ENCODE measurements at places on chromosomes 2 and 18.

GRCh38 chr2:202290316-202290715, 24.8 kb downstream of the NOP58 start:
- no peak for DNase-seq

GRCh38 chr2:17519486-17519885, 1.2 kb upstream of the RAD51AP2 start:
- DNase-seq: no peak

DNA sequence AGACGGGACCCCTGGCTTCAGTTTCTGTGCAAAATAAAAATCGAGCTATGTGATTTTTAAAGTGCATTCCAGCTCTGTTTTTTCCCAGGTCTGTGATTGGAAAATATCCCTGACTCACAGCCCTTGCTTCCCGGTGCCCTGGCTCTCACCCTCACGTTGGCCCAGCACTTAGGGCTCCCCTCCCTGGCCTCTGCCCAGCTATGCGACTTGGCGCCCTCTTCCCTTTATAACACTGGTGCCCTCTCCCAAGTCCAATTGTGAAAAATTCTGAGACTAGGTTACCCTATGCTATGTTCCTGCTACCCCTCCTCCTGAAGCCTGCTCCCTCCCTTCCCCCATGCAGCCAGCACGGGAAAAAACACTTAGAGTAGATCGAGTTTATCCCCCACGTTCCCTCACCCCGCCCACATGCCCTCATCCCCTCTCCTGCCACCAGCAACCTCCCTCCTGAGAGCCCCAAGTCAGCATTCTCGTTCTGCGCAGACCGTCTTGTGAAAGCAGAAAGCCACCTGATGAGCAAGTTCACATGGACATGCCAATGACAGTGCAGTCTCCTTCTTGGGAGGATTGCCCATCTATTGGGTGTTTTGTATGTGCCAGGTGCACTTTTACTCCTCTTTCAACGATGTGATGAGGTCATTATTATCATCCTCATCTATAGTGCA, 228.8 kb downstream of the VAPA start:
- no peak for DNase-seq

- no peak for DNase-seq
Measured at GRCh38 chr18:68796936-68797690, 767 bp upstream of the CCDC102B start.

DNA sequence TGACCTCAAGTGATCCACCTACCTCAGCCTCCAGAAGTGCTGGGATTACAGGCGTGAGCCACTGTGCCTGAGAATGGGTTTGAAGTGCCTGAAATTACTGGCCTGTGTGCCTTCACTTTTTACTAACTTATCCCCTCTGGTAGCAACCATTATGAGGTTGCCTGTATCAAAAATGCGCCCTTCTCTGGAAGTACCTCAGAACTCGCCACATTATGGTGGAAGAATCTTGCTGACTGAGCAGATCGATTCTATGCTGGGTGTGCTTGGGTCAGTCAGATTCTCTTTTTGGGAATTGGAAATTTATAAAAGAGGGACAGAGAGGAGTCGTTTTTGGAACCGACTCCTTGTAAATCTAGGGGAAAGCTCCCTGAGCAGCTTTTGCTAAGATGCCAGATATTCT, 8.2 kb downstream of the LHCGR start:
- no peak for DNase-seq

DNA sequence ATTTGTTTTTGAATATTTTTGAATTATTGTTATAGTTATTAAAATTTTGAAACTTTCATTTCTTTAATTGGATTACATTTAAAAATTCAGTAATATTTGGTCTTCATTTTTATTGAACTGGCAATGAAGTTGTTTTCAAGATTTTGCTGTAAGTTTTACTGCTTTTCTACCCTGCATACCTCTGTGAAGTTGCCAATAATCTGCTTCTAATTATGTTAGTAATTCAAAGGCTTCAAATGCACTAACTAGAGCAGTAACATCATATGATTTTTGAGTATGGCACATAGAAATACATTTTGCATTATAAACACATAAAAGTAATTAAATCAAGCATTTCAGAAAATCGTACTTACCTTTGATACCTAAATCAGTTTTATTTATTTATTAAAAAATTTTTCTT, 40.3 kb upstream of the FAM171B start:
- DNase-seq: no peak

- DNase-seq: no peak
Measured at GRCh38 chr2:181684454-181685149, 4.3 kb upstream of the NEUROD1 start.

- DNase-seq: no peak
Measured at GRCh38 chr18:26971409-26971808, 105.9 kb upstream of the AQP4 start.

GRCh38 chr2:57798346-57798745, 248.3 kb upstream of the VRK2 start:
- DNase-seq: no peak

- DNase-seq: no peak
Measured at GRCh38 chr18:23951206-23951605, 63.3 kb upstream of the TTC39C start.

- no peak for DNase-seq
Measured at GRCh38 chr2:215712871-215713790, 277.3 kb upstream of the FN1 start.

- no peak for DNase-seq
Measured at GRCh38 chr2:9738535-9739496, 104.5 kb upstream of the TAF1B start.

- DNase-seq: no peak
Measured at GRCh38 chr2:236338495-236339184, 74.4 kb upstream of the ASB18 start.

DNA sequence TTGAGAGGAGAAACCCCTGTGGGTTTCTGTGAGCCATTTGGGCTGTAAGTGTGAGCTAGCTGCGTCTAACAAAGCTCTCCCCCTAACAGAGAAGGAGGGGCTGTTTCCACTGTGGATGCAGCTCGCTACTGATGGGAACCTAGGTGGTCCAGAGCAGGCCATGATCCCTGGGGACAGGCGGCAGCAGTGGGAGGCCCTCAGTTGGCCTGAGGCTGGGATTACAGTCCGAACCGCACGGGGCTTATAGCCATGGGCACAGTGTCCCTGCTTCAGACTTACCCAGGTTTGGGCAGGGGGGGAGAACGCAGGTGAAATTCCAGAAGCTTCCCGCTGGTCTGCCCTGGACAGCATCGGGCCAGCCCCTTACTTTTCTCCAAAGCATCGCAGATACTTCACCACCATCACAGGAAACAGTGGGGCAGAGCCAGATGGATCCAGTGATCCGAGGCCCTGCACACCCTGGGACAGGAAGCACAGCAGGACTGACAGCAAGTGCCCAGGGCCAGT, 139.4 kb downstream of the SEPTIN10 start:
- no peak for DNase-seq

GRCh38 chr2:145827235-145827634, 1307.3 kb upstream of the ZEB2 start:
- no peak for DNase-seq

- DNase-seq: no peak
Measured at GRCh38 chr2:123953846-123954245, 71.2 kb upstream of the CNTNAP5 start.

- DNase-seq: no peak
Measured at GRCh38 chr2:75523313-75524275, 37.1 kb downstream of the EVA1A start.

DNA sequence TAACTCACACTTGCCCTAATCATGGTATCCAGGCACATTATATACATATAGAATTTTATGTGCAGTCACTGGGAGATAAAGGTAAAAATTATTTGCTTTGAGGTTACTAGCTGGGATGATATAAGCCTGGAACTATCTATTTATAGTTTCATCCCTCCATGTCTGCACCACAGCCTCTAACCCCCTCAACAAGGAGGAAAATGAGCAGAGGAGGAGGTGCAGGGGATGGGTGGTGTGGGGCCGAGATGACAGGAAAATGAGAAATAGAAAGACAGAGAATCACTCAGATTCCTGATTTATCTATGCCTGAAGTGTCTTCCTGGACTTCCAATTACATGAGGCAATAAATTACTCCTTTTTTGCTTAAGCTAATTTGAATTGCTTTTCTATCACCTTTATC, 145.2 kb downstream of the PIK3C3 start:
- DNase-seq: no peak

DNA sequence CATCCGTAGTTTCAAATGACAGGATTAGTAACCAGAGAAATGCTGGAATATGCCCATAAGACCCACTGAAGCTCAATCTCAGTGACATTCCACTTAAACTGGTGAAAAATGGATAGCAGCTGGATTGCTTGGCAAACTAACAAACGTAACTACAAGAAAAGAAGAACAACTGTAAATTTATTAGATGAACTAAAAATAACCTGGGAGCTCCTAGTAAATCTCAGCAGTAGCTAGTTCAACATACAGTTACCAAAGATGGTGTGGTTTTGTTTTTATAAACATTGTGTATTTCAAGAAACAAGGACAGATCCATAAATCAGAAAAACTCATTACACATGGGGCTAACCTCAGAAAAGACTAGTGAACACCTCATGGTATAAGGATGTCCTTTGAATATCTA, 531.9 kb downstream of the XIRP2 start:
- DNase-seq: no peak

- DNase-seq: no peak
Measured at GRCh38 chr2:191947235-191947634, 100.3 kb upstream of the CAVIN2 start.

- no peak for DNase-seq
Measured at GRCh38 chr2:14952400-14952963, 320.0 kb downstream of the LRATD1 start.

GRCh38 chr2:142174176-142174575, 43.4 kb upstream of the LRP1B start:
- no peak for DNase-seq

- DNase-seq: no peak
Measured at GRCh38 chr2:106168657-106169056, 25.4 kb downstream of the UXS1 start.

- no peak for DNase-seq
Measured at GRCh38 chr18:79732721-79733025, 53.1 kb downstream of the CTDP1 start.

- DNase-seq: no peak
Measured at GRCh38 chr2:121400201-121400600, 115.2 kb upstream of the TFCP2L1 start.

DNA sequence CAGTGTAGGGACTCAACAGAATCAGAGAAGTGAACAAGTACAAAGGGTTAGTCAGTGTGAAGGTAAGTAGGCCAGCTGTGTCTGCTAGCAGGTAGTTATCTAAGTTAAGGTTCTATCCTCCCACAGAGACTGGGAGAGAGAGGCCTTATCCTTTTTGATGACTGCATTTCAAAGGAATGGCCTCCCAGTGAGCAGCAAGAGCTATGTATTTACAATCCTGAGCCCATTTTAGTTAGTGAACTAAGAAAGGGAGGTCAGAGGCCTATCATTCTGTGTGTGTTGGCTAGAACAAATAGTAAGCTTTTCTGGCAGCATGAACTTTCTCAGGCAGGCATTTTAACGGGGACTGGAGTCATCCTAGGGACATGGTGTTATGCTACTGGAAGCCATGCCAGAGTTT, 182.9 kb downstream of the VWC2L start:
- DNase-seq: no peak

DNA sequence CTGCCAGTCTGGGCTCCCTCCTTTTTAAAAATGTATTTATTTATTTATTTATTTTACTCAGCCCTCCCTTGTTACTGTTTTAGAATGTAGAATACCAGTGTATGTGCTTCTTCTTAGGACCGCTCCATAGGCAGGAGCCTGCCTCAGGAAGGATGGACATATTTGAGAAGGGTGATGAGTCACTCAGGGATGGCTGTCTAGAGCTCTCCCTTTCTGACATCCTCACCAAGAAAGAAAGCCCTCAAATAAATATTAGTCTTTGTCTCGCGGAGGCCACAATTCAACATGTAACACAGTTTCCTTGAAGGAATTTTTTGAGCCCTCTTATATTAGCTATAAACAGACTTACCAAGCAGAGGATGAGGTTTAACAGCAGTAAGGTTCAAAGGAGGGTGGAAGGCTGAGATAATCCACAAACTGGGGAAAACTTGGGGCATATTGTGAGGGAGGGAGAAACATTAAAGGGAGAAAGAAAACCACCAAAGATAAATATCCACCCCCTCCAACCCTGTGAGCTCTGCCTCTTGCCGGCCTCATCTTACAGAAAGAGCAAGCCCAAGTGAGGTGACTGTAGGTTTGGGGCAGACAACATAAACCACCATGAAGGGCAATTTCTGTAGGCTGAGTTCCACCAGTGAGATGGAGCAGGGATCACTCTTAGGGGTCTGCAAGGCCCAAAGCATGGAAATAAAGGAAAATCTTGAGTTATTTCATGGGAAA, 163.4 kb downstream of the LRRTM1 start:
- no peak for DNase-seq

DNA sequence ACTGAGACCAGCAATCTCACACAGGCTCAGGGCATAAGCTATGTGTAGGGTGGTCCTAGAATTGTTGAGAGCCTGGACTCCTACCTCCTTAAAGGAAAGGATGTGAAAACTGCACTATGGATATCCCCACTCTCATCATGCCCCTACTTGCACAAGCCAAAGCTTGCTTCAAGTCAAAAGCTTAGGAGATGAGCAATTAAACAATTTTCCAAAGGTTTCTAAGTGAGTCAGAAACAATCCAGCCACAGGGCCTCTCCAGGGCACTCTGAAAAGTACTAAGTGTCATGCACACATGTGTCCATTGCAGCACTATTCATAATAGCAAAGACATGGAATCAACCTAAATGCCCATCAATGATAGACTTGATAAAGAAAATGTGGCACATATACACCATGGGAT, 215.4 kb downstream of the AFF3 start:
- DNase-seq: no peak

- no peak for DNase-seq
Measured at GRCh38 chr2:59449274-59449673, 1104.2 kb downstream of the BCL11A start.

DNA sequence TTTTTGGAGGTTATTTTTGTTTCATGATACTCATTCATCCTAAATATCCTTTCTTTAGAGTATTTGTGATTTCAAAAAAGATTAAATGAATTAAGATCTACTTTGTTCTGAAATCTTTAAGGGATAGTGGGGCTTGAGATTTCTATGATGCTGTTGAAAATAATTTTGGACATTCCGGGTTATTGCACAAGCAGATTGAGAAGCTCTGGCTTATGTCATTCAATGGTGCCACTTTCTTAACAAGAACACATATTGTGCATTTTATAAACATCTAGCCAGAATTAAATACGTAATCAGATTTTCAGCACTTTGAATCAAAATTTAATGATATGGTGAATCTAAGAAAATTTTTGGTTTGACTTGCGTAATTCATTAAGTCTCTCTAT, 207.7 kb upstream of the COL3A1 start:
- DNase-seq: no peak

GRCh38 chr2:233988581-233988980, 61.9 kb upstream of the SPP2 start:
- DNase-seq: no peak

Measured in effector CD4-positive, alpha-beta T cell (primary cell).